Stimulated activated CD4-positive, alpha-beta T cell treated with anti-CD3 and anti-CD28 coated beads, Interleukin-15, amount 100 ng/mL, for 48 hours (primary cell): ENCODE measurements at places on chromosomes 12 and 14.

- no peak for DNase-seq
Observed at GRCh38 chr12:110134691-110135411, 10.7 kb downstream of the IFT81 start.

DNA sequence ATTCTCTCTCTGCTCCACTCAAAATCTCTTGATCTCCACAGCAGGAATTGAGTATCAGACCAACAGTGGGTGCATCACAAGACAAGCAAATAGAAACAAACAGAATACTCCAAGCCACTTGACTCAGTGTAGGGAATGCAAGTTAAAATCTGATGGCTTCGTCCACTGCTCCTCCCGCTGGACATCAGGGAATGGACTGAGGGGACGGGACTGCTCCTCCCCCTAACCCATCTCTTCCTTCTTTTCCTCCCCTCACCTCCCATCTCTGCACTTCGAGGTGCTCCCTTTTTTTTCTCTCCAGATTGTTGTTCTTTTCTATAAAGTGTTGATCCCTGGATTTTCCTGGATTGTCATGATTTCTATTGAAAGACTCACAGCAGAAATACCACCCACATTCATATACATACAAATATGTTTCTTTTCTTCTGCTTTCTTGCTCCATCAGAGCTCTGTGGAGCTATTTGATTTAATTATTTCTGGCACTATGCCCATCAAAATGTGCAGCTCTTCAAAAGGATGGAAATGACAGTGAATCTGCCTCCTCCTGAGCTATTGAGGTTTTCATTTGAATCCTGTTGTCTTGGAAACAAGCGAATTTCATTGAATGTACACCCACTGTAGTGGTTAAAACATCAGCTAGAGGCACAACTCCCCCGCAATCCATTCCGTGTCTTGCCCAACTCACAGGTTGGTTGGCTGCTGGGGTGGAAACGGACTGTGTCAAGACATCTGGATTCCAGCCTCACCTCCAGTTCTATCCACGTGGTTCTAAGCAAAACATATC is 199.7 kb downstream of the SPTSSA start:
- no peak for DNase-seq

DNA sequence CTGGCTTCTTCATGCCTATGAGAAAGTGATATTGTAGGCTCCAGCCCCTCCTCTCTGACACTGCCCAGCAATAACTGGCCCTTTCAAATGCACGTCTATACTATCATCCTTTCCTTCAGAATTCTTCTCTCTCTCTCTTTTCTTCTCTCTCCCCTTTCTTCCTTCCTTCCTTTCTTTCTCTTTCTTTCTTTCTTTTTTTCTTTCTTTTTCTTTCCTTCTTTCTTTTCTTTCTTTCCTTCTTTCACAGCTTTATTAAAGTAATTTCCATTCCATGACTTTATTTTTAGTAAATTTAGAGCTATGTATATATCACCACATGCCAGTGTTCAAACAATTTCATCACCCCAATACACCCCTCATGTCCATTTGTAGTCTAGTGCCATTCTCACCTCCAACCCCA is 302.1 kb downstream of the RPAP3 start:
- DNase-seq = no peak

GRCh38 chr12:101942250-101942605 is 64.8 kb downstream of the DRAM1 start:
- no peak for DNase-seq

DNA sequence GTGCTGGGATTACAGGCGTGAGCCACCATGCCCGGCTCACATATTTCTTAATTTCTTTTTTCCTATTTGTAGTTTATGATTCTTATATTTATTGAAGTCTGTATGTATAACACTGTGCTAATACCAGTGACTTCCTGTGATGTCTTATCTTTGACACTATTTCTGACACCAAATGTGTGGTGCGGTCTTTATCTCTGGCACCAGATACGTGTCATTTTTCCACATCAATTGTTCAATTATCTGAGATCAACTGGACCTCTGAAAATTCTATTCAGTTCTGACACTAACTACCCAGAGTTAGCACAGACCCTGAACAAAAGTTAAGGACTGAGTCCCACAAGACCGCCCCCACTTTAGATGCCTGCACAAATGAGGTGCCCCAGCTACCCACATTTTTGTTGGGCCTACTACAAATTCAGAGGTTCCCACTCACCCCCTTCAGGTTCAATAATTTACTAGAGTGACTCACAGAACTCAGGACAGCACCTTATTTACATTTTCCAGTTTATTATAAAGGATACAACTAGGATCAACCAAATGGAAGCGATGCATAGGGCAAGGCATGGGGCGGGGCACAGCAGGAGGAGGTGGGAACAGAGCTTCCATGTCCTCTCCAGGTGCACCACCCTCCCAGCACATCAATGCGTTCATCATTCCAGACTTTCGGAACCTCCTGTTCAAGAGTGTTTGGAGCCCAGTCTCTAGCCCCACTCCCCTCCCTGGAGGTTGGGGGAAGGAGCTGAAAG is 11.6 kb upstream of the SRSF9 start:
- DNase-seq = no peak

GRCh38 chr12:47822863-47823262 is 3.2 kb upstream of the HDAC7 start:
- no peak for DNase-seq

- no peak for DNase-seq
Observed at GRCh38 chr14:55328317-55328716, 57.1 kb downstream of the FBXO34 start.

DNA sequence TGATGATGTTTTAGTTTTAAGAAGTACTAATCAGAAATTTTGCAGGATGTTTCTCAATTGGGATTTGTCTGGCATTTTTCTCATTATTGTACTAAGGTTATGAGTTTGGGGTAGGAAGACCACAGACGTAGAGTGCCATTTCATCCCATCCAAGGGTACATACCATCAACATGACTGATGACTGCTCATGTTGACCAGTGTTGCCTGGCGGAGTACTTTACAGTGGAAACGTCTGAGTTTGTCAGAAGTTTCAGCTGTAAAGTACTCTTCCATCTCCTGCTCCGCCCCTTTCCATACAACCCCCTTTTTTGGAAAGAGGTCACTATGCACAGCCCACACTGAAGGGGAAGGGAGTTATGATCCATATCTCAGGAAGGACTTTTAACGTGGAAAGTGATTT is 74.2 kb downstream of the RCOR1 start:
- no peak for DNase-seq

GRCh38 chr12:14454098-14454907 is 88.8 kb downstream of the ATF7IP start:
- peak; percentile 1 for DNase-seq

DNA sequence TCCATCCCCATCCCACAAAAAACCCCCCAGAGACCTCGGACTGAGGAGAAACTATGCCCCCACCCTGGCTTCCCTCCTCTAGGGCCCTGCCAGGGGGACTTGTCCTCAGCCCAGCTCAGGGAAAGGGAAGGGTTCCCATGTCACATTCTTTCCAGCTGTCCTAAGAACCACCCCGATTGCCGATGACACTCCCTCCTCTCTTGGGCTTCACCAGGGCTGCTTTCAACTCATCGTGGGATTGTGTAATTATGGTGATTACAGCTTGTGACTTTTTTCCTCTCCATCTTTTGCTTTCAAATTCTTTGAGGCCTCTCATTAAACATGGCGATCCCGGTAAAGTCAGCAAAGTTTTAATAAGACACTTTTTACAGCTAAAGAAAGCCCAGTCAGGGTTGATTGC is 344.0 kb downstream of the DPF3 start:
- DNase-seq = no peak

DNA sequence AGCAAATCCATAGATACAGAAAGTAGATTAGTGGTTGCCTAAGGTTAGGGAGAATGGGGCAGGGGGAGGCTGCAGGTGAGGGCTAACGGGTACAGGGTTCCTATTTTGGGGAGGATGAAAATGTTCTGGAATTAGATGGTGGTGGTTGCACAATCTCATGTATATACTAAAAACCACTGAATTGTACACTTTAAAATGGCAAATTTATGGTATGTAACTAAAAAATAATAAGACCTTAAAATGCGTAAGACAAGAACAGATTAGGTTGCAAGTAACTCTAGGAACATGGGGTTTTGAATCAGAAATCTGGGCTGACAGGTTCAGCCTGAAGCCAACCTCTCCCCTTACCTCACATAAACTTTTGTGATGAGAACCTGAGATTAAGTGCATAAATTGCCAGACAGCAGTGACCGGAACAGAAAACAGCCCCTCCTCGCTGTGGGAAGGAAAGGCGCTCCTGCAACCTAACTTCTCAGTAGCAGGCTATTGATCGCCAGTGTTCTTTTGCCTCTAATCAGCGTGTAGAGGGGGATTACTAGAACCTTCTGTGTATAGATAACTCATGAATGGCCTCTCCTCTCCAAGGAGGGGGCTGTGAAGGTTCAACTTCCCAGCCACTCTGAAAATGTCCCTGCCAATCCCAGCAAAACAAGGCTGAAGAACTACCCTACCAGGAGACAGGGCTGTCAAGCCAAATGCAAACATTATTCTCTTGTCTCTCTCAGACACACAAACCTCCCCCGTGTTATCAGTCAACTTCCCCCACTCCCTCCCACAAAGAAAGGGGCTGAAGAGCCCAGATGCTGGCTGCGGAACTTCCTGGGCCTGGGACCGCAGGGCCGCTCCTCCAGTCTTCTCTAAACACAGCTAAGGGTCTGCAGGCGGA is 1.9 kb downstream of the SSH1 start:
- DNase-seq = no peak

DNA sequence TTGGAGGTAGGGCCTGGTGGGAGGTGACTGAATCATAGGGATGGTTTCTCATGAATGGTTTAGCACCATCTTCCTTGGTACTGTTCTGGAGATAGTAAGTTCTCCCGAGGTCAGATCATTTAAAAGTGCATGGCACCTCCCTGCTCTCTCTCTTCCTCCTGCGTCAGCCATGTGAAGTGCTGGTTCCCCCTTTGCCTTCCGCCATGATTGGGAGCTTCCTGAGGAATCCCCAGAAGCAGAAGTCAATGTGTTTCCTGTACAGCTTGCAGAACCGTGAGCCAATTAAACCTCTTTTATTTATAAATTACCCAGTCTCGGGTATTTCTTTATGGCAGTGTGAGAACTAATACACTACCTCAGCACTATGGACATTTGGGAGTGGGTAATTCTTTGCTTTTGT is 4.8 kb upstream of the LGMN start:
- DNase-seq = no peak

DNA sequence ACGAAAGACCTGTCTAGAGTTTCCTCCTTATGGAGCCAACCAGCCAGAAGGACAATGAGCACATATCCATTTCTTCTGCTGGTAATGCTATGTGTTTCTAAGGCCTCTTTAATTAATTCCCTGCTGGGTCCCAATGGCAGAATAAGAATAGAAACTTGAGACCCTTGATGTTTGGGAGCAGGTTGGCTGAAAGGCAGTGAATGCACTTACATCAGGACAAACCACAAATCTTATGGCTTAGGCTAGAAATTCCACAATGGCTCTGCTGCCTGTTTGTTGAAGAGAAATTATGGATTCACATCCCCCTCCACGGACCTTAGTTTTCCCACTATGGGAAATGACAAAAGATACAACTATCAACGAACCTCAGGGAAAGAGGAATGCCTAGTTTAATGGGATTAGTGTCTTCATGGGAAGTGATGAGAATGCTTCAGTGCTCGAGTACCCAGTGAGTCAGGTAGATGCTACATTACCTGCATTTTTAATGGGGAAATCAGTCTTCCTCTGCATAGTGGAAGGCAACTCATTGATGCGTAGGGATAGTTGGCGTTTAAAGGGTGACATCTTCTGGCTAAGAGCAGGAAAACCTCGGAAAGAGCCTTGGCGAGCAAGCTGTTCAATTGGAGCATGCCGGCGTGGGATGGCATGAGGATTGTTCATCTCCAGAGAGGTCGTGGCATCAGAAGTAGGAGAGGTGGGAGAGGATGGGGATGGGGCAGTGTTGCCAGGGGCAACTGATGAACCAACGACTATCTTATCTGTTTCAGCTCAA is 46.5 kb downstream of the PAPLN start:
- no peak for DNase-seq

DNA sequence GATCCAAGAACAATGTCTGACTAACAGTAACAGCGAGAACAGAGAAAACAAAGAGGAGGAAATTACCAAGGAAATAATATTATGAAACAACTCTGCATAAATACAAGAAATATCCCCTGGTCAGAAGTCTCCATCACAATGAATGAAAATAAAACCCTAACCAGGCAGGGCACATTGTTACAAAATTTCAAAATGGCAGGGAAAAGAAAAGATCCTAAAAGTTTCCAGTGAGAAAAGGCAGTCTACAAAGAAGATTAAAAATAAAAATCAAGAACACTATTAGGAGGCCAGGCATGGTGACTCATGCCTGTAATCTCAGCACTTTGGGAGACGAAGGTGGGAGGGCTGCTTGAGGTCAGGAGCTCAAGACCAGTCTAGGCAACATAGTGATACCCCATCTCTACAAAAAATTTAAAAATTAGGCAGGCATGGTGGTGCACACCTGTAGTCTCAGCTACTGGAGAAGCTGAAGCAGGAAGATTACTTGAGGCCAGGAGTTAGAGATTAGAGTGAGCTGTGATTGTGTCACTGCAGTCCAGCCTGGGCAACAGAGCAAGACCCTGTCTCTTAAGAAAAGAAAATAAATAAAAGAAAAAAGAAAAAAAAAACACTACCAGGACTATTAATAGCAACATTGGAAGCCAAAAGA is 47.8 kb downstream of the FERMT2 start:
- DNase-seq = no peak

- no peak for DNase-seq
Observed at GRCh38 chr12:72547573-72547972, 275.4 kb downstream of the TRHDE start.

DNA sequence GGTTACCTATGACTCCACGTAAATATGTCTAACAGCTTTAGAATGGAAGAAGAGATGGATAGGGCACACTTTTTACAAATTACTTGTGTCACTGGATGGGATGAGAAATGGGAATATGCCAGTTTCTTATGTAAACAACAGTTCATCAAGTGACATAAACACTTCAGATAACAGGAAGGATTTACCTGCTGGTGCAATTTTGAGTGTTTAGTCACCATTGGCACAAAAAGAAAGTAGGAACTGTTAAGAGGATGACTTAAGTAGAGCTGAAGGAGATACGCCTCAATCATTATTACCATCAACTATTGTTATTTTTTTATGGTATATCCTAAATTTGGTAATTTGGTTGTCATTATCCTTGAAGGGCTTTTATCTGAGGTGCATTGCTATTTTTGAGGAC is 83.2 kb downstream of the RMST start:
- DNase-seq = no peak

DNA sequence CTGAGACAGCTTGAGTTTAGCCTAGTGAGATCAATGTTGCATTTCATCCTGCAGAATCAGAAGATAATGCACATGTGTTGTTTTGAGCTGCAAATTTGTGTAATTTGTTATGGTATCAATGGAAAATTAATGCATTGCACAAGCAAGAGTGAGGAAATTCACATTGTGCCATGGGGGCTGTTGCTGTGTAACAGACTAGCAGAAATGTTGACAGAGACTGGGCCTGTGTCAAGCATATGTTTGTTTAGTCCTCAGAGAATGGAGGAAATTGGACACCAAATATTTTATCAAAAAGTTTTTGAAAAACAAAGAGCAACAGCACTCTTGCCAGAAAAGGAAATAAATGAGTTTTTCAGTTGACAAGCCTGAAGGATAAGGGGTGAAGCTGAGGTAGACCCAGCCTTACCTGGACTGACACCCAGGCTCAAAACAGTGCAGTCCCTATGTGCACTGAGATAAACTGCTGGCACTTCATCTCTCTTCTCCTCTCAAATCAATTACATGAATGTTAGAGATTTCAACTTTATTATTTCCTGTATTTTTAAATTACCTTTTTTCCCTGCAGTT is 1150.0 kb downstream of the FSCB start:
- DNase-seq = no peak

GRCh38 chr14:48874711-48875110 is 711.5 kb downstream of the RPS29 start:
- no peak for DNase-seq
